ENCODE measurements at places on chromosomes 5 and 9.

GRCh38 chr5:138884094-138884493 is 9.0 kb upstream of the LRRTM2 start:
- no peak for DNase-seq

DNA sequence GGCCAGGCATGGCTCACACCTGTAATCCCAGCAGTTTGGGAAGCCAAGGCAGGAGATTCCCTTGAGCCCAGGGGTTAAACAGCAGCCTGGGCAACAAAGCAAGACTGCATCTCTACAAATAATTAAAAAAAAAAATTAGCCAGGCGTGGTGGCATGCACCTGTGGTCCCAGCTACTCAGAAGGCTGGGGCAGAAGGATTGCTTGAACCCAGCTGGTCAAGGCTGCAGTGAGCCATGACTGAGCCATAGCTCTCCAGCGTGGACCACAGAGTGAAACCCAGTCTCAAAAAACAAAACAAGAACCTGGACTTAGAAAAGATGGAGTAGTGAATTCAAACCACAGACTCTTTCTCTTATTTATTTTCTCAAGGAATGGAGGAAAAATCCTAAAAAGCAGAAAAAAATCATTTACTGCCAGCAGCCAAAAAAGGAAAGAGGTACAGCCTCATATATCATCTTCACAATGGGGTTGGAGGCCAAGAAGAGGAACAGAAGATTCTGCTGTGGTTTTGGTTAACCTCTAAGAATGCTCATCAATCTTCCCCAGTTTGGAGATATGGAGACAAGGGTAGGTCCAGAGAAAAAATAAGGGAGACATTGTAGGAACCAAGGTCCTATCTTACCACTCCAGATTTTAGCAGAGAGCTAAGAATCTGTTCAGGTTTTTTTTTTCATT is 40.0 kb upstream of the MYO10 start:
- DNase-seq: no peak

- no peak for DNase-seq
Measured at GRCh38 chr5:112293587-112293986, 125.5 kb downstream of the EPB41L4A start.

DNA sequence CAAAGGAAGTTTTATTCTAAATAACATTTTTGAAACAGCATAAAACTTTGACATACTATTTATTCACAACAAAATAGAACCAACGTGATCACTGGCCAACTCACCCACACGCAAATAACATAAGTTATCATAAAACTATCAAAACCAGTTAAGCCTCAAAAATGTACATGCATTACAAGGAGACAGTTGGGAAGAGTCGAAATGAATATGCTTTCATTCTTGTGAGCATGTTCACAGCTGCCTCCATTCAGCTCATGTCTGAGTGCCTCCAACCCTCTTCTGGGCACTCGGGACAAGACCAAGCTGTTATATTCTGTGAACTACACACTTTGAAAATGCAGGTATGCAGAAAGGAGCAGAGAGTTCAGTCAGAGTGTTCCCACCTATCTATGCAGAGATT is 284.9 kb downstream of the BNC2 start:
- DNase-seq: no peak

DNA sequence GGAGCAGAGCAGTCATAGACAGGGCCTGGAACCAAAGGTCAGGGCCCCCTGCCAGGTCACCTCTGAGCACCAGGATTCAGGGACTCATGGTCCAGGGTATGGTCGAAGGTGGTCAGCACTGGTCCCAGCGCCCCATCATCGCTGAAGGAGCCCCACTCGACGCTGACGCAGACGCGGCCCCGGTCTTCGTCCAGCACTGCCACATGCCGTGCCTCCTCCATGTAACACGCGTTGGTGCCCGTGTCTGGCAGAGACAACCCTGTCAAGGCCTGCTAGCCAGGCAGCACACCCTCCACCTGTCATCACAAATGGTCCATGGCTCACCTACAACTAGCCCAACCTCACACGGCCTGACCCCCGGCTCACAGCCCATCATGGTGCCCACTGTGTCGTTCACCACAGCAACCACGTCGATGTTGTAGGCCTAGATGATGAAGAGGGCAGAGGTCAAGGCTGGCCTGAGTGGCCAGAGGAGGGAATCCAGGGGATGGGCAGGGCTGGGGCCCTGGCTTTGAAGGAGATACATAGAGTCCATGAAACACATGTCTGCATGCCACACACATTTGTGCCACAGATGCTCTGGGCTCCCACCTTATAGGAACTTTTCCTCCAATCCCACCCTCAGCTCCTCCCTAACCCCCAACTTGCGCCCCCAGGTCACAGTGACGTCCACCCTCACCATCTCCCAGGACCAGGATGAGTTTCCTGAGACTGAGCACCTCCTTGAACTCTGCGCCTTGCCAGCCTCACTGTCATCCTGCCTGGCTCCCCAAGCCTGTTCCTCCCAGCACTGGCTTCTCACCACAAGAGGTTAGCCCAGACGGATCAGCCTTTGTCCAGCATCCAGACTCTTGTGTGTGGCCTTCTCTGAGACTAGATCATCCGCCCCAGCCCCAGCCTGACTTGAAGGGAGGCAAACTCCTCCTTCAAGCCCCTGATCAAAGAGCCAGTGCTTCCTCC is 9.5 kb downstream of the HK3 start:
- no peak for DNase-seq

DNA sequence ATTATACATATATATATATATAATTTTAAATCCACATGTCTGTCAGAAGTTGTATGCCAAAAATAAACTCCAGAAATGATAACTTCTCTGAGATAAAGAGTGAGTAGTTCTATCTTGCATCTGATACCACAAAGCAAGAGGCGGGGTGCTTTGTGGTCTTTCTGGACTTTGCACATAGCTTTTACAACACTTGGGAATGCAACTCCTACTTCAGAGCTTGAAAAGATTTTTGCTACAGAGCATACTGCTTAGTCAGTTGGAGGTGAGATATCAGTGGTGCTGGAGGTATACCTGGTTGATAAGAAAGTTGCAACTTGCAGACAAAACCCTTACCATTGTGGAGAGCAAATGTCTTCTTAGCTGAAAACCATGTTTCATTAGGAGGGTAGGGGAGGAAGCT is 1384.5 kb upstream of the NUDT12 start:
- no peak for DNase-seq

DNA sequence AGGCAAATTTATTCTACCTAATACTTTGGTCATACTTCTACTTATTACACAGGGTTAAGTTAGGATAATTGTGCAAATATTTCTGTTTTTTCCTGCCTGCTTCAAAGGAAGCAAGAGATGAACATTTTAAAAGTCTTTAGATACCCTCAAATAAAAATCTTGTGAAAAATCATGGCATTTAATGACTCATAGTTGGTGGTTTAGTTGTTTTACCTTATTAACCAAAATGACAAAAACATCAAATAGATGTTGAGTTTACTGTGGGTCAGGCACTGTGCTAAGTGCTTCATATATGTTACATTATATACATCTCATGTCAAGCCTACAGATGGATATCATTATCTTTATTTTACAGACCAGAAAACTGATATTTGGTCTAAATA is 54.4 kb downstream of the ZNF474 start:
- DNase-seq: no peak

- peak; percentile 74 for DNase-seq
Measured at GRCh38 chr9:128558431-128559310, 6.3 kb downstream of the SPTAN1 start.

- no peak for DNase-seq
Measured at GRCh38 chr9:87651431-87651830, 74.5 kb upstream of the CTSL start.

Data from NCI-H1417 (cell line).